Gastrocnemius medialis (tissue), 4 donors: ENCODE measurements at places on chromosomes 7 and 10.

GRCh38 chr7:22256541-22257096 lies 100.3 kb downstream of the RAPGEF5 start:
- DNase-seq, result no peak

- DNase-seq, result no peak
Observed at GRCh38 chr7:110595694-110596093, 495.2 kb upstream of the LRRN3 start.

- DNase-seq, result no peak
Observed at GRCh38 chr7:120843109-120843508, 14.8 kb downstream of the TSPAN12 start.

GRCh38 chr10:122981066-122981464 lies 864 bp downstream of the PSTK start:
- DNase-seq, result no peak

GRCh38 chr10:55048830-55049498 lies 247.9 kb upstream of the PCDH15 start:
- no peak for DNase-seq

GRCh38 chr10:69499726-69500689 lies 48.7 kb downstream of the TSPAN15 start:
- peak; percentile 11 for DNase-seq

- DNase-seq, result no peak
Observed at GRCh38 chr7:152136686-152137085, 111.2 kb downstream of the GALNT11 start.

DNA sequence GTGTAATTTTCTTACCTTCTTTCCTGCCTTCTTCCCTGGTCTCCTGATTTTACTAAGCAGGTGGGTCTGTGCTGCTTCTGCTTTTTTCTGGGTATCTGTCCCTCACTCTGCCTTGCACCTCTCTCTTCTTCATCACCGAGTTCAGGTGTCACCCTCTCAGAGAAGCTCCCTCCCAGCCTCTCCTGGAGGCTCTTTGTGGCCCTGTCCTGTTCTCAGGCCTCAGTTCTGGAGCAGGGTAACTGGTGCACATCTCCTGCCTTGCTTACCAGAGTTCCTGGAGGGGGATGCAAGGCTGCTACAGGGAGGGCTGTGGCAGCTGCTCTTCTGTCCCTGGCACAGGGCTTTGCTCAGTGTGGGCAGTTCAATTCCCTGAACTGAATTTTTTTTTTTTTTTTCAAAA lies 66.1 kb downstream of the RBM33 start:
- no peak for DNase-seq

GRCh38 chr10:119701861-119702260 lies 24.0 kb upstream of the INPP5F start:
- no peak for DNase-seq

DNA sequence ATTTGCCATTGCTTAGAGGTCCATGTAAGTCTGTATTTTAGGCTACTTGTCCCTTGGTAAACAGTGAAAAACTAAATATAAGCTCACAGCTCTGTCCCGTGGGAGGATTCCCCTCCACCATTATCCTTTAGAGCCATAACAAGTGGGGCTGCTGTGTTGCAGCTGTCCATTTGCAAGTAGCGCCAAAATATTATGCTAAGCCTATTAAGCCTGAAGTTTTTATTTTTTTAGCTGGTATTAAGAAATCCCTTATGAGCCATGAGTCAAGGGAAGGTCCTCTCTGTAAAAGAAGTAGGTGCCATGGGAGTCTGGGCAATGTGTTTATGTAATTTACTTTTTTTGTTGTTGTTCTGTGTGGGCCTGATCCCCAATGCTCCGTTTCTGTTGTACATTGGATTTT lies 183.9 kb downstream of the THSD7A start:
- DNase-seq, result no peak

- no peak for DNase-seq
Observed at GRCh38 chr7:39623732-39624441, 515 bp downstream of the RALA start.

- DNase-seq, result peak; percentile 42
Observed at GRCh38 chr10:80165173-80165572, 32.6 kb downstream of the PLAC9 start.

- no peak for DNase-seq
Observed at GRCh38 chr7:46586406-46586805, 665.3 kb upstream of the IGFBP3 start.

DNA sequence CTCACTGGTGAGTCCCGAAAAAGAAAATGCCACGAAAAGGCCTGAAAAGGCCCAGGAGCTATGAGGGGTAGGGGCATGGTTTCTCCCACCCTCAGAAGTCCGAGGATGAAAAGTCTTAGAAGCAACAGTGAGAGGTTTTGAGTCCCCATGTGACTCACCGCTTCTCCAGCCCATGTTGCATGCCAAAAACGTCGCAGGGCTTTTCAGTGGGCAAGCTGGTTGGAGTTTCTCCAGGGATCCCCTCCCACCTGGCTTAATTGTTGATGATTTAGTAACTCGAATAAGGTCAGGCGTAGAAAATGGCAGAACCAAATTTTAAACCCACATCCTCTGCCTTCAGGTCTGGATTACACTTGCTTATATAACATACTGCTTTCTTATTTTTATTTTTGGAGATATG lies 96.3 kb upstream of the ARMC3 start:
- DNase-seq, result no peak
